ENCODE measurements at places on chromosomes 2 and 18. TPM values are rescaled to one million over a fixed set of nuclear protein-coding genes. Genes with fewer than 3 reads are reported as not detected.

- H3K4me3 ChIP-seq: no peak overlapping the region
- no peaks in the 10 kb centered on the region for H3K36me3 ChIP-seq
- no peaks in the 10 kb centered on the region for H3K27me3 ChIP-seq
- no peak overlapping the region for H3K27ac ChIP-seq
These were observed 190.9 kb upstream of the PKDCC start for GRCh38 chr2:41856946-41857345.

- H3K27me3 ChIP-seq: no peaks in the 10 kb centered on the region
- no peaks in the 10 kb centered on the region for H3K36me3 ChIP-seq
- H3K27ac ChIP-seq: no peak overlapping the region
- no peaks in the 10 kb centered on the region for H3K4me1 ChIP-seq
These were observed 105.0 kb downstream of the IKZF2 start for GRCh38 chr2:213046431-213046830.

The OXER1 gene
- total RNA-seq: 0.98 TPM

The RAPH1 gene
- total RNA-seq: 123 TPM

The ITGA4 gene
- total RNA-seq: 6.6 TPM

The FZD7 gene
- 11.0 TPM for total RNA-seq

The CNDP1 gene
- not detected for total RNA-seq

The MC2R gene
- not detected for total RNA-seq

The IL1R2 gene
- total RNA-seq: 2.7 TPM

The B3GNT7 gene
- total RNA-seq: 19.2 TPM

- no peak overlapping the region for H3K27ac ChIP-seq
- no peaks in the 10 kb centered on the region for H3K4me1 ChIP-seq
- DNase-seq: no peak
These were observed 214.0 kb downstream of the SS18 start for GRCh38 chr18:25876330-25876948.

GRCh38 chr2:108621687-108622681 is 87.7 kb downstream of the LIMS1 start:
- H3K4me3 ChIP-seq: no peak overlapping the region
- H3K36me3 ChIP-seq: no peaks in the 10 kb centered on the region
- peaks cover 43% of the 10 kb centered on the region for H3K4me1 ChIP-seq
- no peaks in the 10 kb centered on the region for H3K27me3 ChIP-seq

The CYP26B1 gene
- 11.8 TPM for total RNA-seq

The TMEM200C gene
- total RNA-seq: not detected

DNA sequence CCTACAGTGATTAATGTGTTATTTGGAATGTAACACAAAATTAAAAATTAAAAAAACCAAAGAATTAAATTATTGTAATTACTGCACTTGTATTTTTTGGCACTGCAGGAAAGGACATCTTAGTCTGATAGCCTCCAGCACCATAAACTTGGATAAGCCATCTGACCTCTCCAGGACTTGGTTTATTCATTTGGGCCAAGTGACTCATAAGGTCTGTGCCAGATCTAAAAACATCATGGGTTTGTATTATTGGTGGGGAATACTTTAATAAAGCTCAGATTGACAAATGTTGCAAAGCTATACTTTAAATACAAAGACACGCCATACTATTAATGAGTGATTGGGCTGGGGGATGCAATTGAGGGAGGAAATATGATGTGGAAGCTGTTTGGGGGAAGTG is 225.2 kb downstream of the ZNF521 start:
- H3K27ac ChIP-seq: no peak overlapping the region
- H3K4me3 ChIP-seq: no peak overlapping the region
- H3K4me1 ChIP-seq: no peaks in the 10 kb centered on the region
- no peaks in the 10 kb centered on the region for H3K27me3 ChIP-seq
- DNase-seq: no peak

The PAX3 gene
- not detected for total RNA-seq

DNA sequence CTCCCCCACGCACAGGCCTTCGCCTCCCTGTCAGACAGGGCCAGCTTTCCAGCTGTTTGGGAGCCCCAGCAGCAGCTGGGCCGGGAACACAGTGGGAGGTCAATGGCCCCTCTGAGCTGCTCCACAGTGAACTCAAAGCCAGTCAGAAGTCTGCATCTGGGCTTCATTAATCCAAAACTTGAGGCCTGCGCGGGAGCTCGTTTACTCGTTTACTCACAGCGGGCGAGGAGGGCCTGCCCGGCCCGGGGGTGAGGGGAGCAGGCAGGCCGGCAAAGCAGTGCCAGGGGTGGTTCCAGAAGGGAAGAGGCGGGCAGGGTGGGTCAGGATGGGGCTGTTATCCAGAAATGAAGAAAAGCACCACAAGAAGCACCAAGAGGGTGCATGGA is 36.8 kb upstream of the SEMA4C start:
- H3K4me3 ChIP-seq: no peak overlapping the region
- no peaks in the 10 kb centered on the region for H3K36me3 ChIP-seq
- peak overlapping the region; percentile 84 for H3K27ac ChIP-seq

The RABL2A gene
- total RNA-seq: 30.3 TPM

GRCh38 chr2:226658555-226658954 is 141.1 kb downstream of the IRS1 start:
- H3K27me3 ChIP-seq: no peaks in the 10 kb centered on the region
- no peak for DNase-seq
- H3K4me3 ChIP-seq: no peak overlapping the region
- H3K27ac ChIP-seq: no peak overlapping the region
- peaks cover 34% of the 10 kb centered on the region for H3K4me1 ChIP-seq

- no peaks in the 10 kb centered on the region for H3K36me3 ChIP-seq
- H3K4me3 ChIP-seq: no peak overlapping the region
- H3K27ac ChIP-seq: no peak overlapping the region
These were observed 23.9 kb downstream of the FAM124B start for GRCh38 chr2:224377751-224378700.

GRCh38 chr2:233837694-233838229 is 16.6 kb downstream of the HJURP start:
- H3K27me3 ChIP-seq: no peaks in the 10 kb centered on the region
- H3K4me3 ChIP-seq: no peak overlapping the region
- H3K4me1 ChIP-seq: no peaks in the 10 kb centered on the region
- DNase-seq: no peak
- H3K36me3 ChIP-seq: no peaks in the 10 kb centered on the region
- no peak overlapping the region for H3K27ac ChIP-seq

The RGPD3 gene
- total RNA-seq: 1.2 TPM

The CCDC68 gene
- 1.4 TPM for total RNA-seq

DNA sequence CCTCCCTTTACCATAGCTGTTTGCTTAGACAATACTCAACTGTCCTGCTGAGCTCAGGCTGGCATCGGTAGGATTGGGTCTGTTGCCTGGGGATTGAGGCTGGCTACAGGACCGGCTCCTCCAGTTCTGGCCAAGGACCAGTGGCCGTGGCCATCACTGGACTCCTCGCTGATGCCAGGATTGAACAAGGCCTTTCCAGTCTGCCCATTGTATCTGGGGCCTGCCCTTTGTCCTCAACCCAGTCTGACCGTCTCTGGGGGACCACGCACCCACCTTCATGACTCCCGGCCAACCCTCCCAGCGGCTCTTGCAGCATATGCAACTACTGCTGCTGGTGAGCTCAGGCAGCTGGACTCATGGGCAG is 28.7 kb downstream of the SH2D6 start:
- no peaks in the 10 kb centered on the region for H3K36me3 ChIP-seq
- H3K27me3 ChIP-seq: no peaks in the 10 kb centered on the region
- no peak overlapping the region for H3K27ac ChIP-seq
- peaks cover 7% of the 10 kb centered on the region for H3K4me1 ChIP-seq

The CCDC150 gene
- 0.94 TPM for total RNA-seq

- H3K27me3 ChIP-seq: no peaks in the 10 kb centered on the region
- DNase-seq: no peak
- no peaks in the 10 kb centered on the region for H3K36me3 ChIP-seq
- no peak overlapping the region for H3K27ac ChIP-seq
- H3K4me1 ChIP-seq: no peaks in the 10 kb centered on the region
These were observed 47.6 kb downstream of the ITGAV start for GRCh38 chr2:186637497-186637800.

The SKOR2 gene
- total RNA-seq: not detected

The ARL4C gene
- 1.5 TPM for total RNA-seq

The HNMT gene
- 18.4 TPM for total RNA-seq

All from thyroid gland (tissue), 4 donors.